Activated CD4-positive, alpha-beta T cell treated with anti-CD3 and anti-CD28 coated beads, Interleukin-2, Interleukin-6, amounts not matched to agents 100 ng/mL and 50 ng/mL, durations not matched to agents 16 hours and 8 hours (primary cell): ENCODE measurements at places on chromosomes 5 and 9.

- no peak for DNase-seq
Observed at GRCh38 chr9:134971196-134971595, 53.5 kb upstream of the FCN1 start.

- DNase-seq, result no peak
Observed at GRCh38 chr5:158979749-158980521, 119.8 kb downstream of the EBF1 start.

GRCh38 chr9:82597241-82598203 lies 465.4 kb downstream of the RASEF start:
- DNase-seq, result no peak

- no peak for DNase-seq
Observed at GRCh38 chr5:151378616-151379015, 31.3 kb upstream of the SLC36A2 start.

DNA sequence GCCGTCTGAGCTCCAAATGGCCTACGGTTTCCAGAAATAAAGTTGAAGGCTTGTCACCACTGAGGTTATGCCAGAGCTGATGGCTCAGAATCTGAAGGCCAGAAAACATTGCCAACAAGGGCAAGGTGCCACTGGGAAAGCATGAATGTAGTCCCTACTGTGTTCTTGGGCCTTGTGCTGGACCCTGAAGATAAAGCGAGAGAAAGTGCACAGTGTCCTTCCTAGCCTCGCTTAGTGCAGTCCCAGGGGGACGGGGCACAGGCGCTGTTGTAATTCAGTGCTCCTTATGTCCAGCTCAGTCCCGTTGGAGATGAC lies 84.5 kb downstream of the NDFIP1 start:
- no peak for DNase-seq

GRCh38 chr5:175222621-175223020 lies 221.4 kb downstream of the DRD1 start:
- no peak for DNase-seq

DNA sequence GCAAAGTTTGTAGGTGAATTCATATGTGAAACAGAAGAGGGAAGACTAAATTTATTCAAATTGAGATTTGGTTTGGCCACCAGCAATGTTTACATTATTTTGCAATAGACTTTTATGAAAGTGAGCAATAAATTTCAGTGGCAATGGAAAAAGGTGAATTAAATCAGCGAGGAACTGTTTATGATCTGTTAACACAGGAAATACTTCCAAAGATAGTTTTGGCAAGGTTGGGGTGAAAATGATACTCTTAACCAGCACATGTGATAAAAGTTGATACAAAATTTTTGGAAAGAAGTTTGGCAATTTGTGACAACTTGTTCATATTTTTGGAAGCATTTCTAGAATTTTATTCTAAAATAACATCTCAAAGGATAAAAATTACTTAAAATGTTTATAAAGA lies 119.8 kb downstream of the ARHGEF28 start:
- DNase-seq, result no peak

GRCh38 chr5:10455277-10455670 lies 13.6 kb downstream of the ROPN1L start:
- no peak for DNase-seq

DNA sequence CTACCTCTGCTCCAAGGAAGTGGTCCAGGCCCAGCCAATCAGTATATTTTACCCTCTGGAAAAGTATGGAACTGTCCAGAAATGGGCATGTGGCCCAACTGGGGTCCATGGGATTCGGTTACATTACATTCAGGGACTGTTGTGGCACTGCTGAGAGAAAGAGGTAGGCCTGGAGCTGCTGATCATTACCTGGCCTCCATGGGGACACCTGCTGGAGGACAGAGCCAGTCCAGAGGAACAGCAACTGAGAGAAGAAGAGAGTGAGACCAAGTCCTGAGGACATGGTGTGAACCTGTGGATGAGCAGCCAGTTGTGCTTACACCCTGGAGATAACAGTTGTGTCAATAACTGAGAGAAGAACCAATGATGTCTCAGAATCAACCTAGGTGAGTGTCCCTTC lies 48.2 kb downstream of the HMHB1 start:
- no peak for DNase-seq

DNA sequence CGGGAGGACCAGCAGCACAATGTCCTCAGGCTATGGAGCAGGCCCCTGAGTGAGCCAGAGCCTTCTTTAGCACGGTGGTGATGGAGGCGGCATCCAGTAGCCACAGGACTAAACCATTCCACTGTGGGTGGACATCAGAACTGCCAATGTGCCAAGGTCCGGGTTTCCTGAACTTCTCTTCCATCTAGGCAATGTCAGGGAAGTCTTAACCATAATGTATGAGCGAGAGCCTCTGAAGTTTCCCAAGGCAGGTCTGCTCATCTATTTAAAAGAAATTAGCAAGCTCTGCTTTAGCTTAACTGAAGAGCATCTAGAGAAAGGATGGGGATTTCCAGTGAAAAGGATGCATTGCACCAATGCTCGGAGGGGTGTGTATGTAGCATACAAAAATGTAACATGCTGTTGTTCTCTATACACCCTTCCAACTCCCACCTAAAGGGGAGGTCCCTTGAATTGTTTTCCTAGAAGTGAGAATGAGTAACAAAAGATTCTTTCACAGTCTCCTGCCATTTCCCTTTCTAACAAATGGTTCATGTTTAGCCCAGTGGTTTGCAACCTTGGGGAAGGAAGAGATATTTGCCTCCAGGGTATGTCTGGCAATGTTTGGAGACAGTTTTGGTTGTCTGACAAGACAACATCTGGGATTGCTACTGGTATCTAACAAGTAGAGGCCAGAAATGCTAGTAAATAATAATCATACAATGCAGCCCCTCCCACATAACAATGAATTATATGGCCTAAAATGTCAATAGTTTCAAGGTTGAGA lies 6.1 kb upstream of the RXFP3 start:
- no peak for DNase-seq

DNA sequence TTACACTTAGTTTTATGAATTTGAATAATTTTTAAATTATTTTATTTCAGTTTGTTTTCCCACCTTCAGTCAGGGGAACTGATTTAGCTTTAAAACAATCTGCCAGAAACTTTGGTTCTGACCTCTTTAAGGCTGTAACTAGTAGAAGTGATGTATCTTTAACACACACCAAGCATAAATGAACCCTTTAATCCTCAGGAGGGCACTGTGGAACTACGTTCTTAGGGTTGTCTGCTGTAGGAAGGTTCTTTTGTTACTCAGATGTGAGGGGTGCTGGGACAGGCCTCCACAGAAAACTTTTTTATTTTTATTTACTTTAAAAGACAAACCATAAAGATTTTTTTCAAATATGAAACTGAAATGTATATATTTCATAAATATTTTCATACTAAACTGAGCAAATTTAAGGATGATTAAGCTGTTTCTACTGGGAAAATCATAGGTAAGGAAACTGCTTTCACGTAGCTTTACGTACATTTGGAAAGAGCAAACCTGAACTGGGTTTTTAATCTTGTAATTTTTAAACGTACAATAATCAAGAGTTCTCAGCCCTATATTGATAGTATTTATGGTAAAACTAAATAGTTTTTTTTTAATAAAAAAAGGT lies 5.3 kb downstream of the KLF4 start:
- DNase-seq, result peak; percentile 38

- no peak for DNase-seq
Observed at GRCh38 chr5:179215576-179215975, 129.7 kb downstream of the ADAMTS2 start.

GRCh38 chr5:89827359-89827758 lies 582.2 kb downstream of the CETN3 start:
- DNase-seq, result no peak

- DNase-seq, result no peak
Observed at GRCh38 chr5:143586781-143587362, 183.4 kb upstream of the NR3C1 start.

GRCh38 chr9:37622462-37622861 lies 28.3 kb upstream of the FRMPD1 start:
- DNase-seq, result no peak

DNA sequence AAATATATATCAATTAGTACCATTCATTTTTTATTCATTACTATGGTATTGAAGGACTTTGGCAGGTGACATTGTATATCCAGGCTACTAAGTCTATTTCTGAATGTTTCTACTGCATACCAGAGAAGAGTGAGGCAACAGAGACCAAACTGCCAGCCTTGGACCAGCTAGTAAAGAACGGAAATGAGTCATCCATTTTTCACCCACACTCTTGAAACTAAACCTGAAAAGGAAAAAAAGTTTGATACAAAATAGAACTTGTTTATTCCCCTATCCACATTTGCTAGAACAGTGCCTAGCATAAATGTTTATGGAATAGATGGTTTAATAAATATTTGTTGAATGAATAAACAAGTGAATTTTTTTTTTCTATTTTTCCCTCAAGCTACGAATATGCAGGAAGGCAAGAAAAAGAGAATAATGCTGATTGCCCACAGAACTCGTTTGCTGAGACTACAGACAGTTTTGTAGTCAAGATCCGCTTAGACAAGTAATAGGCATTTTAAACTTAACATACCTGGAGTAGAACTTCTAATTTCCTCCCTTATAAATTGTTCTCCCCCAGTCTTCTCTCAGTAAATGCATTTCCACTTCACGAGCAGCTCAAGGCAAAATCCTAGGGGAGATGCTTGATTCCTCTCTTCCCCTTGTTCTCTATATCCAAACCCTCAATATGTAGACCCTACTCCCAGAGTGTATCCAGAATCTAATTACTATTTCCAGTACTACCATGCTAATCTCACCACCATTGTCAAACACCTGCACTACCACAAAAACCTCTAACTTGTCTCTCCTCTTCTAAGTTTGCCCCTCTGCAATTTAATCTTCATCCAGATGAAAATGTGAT lies 146.2 kb upstream of the RASA1 start:
- DNase-seq, result peak; percentile 83

GRCh38 chr5:102283102-102283797 lies 12.8 kb downstream of the SLCO4C1 start:
- DNase-seq, result no peak

DNA sequence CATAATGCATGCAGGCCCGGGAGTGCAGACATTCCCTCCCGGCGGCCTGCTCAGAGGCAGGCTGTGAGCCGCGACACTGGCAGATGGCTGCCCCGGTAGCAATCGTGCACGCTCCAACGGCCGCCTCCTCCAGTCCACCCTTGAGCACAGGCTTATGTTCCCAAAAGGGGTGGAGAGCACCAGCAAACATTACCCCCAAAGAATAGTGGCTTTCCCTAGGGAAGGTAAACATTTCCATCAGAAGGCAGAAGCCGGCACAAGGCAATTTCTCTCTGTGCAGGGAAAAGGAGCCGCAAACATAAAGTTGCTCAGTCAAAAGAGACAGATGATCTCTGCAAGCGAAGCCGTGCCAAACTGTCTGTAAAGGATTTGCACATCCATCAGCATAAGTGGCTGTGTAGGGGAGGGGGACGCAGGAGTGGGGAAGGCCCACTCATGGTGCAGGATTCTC lies 92.5 kb downstream of the SIL1 start:
- DNase-seq, result no peak

- DNase-seq, result peak; percentile 66
Observed at GRCh38 chr9:111926421-111926875, 29.8 kb downstream of the UGCG start.

- no peak for DNase-seq
Observed at GRCh38 chr9:125258832-125259534, 2.6 kb upstream of the GAPVD1 start.

GRCh38 chr9:74760031-74760700 lies 127.6 kb downstream of the TRPM6 start:
- DNase-seq, result no peak

DNA sequence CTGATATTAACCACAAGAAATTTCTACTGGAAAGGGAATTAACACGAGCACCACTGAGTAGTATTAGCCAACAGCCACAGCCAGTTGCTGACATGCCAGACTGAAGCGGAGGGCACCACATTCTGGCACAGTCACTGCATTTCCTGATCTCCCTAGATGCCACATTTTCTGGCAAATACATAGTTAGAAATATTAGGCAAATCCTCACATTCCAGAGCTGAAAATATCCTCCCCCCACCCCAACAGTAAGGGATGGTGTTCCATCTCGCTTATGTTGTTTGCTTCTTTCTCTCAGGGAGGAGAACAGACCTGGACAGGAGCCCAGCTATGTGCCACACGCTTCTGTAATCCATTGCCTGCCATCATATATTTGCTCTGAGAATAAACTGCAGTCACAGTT lies 32.8 kb upstream of the MCTP1 start:
- DNase-seq, result no peak
